ENCODE measurements at places on chromosomes 1 and 21. TPM values are rescaled to one million over a fixed set of nuclear protein-coding genes. Genes with fewer than 3 reads are reported as not detected.

The TXNDC12 gene
- polyA plus RNA-seq = 111 TPM

The SELENBP1 gene
- not detected for polyA plus RNA-seq

The PTTG1IP gene
- polyA plus RNA-seq = 92.4 TPM

The B3GALT6 gene
- polyA plus RNA-seq = 5.4 TPM

The RORC gene
- polyA plus RNA-seq = 14.8 TPM

The HLX gene
- polyA plus RNA-seq = not detected

The WDR64 gene
- not detected for polyA plus RNA-seq

The OR10Z1 gene
- polyA plus RNA-seq = not detected

The FGR gene
- polyA plus RNA-seq = 0.15 TPM

Measured in CD4-positive, alpha-beta memory T cell (primary cell).